ENCODE measurements at places on chromosomes 3 and 15.
A peak's percentile ranks its signal among the peaks of the same experiment; 100 is the strongest.

- no peak for DNase-seq
Observed at GRCh38 chr3:13376091-13376490, 44.0 kb downstream of the NUP210 start.

- DNase-seq: no peak
Observed at GRCh38 chr3:45730409-45731154, 41.4 kb downstream of the SACM1L start.

DNA sequence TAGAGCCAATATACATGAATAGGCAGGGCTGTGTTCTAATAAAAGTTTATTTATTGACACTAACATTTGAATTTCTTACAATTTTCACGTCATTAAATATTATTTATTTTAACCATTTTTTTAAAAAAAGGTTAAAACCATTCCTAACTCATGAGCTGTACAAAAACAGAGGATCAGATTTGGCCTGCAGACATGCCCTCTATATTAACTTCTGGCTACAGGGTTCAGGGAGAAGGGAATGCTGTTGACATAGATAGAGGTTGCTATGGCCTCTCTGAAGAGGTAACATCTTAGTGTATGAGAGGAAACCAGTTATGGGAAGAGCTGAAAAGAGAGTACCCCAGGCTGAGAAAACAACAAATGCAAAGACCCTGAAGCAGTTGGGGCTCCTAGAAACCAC lies 19.1 kb upstream of the RAP2B start:
- DNase-seq: no peak

DNA sequence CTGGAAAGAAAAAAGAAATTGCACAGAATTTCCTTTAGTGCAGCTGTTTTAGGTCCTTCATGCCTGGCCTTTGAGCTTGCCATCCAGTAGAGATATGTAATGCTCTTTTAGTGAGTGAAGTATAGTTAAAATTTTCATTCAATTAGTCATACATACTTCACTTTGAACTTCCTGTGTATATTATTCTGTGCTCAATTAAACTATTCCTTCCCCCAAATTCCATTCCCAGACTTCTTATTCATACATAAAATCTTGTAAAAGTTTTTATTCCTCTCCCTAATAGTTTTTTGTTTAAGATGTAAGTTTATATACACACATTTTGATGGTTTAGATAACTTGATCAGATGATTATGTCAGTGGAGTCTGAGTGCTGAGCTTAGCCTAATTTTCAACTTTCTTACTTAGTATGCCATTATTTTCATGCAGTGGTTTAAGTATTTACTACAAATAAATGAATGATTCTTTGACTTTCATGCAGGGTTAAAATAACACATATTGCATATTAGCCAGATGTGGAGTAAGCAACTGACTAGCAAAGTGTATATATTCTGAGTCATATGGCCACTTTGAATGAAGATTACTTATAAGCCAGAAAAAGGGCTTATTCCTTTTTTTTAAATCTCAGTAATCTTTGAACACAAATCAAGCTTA lies 42.5 kb upstream of the ABHD10 start:
- no peak for DNase-seq

GRCh38 chr3:142628801-142629200 lies 32.6 kb downstream of the PLS1 start:
- DNase-seq: no peak

DNA sequence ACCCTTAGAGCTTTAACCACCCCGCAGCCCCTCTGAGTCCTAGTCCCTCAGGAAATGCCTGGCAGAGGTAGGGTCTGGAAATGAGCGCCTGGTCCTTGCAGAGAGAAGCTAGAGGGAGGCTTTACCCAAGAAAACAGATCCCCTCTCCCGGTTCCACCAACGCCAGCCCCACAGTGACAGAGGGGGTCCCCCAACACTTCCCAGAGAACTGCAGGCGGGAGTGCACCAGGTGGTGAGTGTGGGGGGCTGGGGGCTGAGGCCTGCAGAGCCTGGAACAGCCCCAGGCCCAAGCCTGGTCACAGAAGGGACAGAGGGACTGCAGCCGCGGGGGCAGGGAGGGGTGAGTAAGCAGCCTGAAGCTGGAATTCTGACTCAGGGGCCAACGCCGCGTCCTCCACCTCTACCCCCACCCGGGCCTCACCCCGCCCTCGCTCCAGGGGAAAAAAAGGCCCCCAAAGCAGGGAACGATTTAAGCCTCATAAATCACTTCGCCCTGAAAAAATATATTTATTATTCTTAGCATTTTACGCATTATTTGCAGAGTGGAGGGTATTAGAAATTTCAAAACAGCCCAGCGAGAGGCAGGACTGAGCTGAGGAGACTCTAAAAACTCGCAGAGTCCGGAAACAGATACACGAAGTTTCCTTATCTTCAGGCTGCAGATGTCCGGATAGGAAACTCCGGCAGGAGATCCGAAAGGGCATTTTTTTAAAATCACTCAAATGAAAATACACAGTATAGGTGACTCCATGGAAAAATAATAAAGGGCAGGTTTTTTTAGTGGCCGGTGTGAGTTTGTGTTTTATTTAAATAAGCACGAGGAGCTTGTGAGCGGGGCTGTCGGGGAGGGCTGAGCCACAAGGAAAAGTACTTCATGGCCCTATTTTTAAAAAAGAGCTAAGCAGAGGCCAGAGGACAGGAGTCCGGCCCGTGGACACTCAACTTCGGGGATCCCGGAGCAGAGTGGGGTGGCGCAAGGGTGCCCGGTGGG lies 10.0 kb downstream of the GATA2 start:
- DNase-seq: no peak

- DNase-seq: peak; percentile 58
Observed at GRCh38 chr15:77907824-77908751, 169.4 kb downstream of the TBC1D2B start.

DNA sequence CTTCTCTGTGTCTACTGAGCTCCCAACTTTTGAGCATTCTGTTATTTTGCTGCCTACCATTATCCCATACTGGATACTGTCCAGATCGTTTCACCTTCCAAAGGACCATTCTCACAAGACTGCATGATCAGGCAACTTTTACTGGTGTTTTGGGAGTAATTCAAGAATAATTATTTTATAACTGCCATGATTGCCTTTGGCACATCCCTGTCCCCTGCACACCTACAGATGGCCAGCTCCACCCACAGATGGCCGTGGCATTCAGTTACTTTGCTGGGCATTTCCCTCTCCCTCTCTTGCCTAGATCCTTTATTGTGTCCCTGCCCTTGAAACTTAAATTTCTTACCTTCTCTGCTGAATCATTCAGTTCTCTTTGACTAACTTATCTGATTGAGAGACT lies 263.9 kb downstream of the DIPK2A start:
- no peak for DNase-seq

DNA sequence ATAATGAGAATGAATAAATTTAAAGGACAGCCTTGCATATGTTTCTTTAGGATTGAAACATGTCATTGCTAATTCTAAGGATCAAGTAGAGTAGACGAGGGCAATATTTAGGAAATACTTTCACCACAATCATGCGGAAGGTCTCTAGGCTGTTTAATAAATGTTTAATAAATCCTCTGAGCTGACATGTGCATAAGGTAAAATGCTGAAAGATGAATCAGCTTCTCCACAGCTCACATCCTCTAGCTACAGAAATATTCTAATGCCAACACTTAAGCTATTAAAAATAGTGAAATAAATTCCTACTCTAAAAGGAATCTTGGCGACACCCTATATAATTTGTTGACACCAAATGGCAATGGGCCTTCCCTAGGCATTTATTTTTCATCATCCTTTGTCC lies 407.3 kb downstream of the TBL1XR1 start:
- DNase-seq: no peak

GRCh38 chr3:134311265-134311664 lies 60.6 kb upstream of the RYK start:
- DNase-seq: no peak

DNA sequence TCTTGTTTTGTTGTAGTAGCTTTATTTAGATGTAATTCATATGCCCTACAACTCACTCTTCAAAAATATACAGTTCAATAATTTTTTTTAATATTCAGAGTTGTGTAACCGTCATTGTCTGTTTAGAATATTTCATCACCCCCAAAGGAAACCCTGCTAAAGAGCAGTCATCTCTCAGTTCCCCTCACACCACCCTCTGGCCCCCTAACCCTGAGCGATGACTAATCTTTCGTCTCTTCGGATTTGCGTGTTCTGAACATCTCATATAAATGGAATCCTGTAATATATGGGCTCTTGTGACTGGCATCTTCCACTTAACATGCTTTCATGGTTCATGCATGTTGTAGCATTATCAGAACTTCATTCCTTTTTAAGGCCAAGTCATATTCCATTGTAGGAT lies 183.8 kb downstream of the ATG7 start:
- DNase-seq: no peak

DNA sequence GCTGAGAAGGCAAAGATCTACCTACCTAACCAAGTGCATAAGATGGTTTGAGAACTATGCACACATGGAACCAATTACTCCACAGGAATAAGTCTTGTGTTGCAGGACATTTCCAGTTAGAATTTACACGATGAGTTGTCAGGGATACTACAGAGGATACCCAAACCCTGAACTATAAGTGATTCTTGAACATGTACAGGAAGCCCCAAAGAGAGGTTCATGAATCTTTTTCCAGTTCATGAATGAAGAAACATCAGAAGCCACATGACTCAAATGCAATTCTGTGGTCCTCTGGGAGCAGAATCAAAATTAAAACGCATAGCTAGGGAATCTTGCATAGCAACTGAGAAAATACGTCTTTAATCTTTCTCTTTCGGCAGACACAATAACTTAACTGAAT lies 114.1 kb upstream of the LMCD1 start:
- no peak for DNase-seq

DNA sequence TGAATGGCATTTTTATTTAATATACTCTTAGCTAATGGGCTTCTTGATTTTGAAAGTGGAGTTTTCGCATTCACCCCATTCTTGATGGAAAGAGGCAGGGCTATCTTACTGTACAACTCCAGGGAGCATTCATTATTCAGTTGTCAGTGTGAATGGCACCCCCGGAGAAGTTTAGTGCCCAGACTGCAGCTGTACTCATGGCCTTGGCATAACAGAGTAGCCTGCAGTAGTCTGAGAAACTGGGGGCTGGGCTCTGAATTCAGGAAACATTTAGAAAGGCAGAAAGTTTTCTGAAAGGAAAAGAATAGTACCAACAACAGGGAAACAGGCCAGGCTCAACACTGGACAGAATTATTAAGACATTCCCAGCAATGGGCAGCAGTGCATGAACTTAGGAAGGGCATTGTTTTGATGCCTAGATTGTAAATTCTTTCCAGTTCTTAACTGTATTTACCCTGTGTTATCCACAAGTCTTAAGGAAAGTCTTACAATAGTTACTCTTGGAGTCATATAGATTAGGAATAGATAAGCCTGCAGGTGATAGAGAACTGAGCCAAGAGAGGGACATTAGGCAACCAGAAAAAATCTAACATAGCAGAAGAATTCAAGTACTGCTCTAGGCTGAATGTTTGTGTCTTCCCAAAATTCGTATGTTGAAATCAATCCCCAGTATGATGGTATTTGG lies 44.4 kb downstream of the TIPARP start:
- no peak for DNase-seq

GRCh38 chr3:20091331-20092047 lies 51.2 kb downstream of the KAT2B start:
- no peak for DNase-seq

DNA sequence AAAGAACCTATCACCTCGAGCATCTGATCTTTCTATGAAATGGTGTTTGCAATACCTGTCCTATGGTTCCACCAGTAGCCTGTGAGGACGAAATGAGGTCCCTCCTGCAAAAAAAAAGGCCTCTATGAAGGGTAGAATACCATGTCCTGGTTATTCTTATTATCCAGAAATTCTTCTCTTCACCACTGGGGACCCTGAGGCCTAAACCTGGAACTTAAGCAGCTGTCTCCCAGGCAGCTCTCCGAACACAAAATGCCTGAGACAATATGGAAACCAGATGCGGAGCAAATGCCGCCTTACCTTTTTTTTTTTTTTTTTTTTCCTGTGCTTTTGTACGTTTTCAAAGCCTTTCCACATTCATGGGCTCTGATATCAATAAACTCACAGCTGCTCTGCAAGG lies 62.1 kb upstream of the WNT5A start:
- DNase-seq: no peak

- DNase-seq: no peak
Observed at GRCh38 chr3:114144909-114145688, 33.8 kb downstream of the DRD3 start.

Data from GM13977 (cell line).